Fibroblast of skin of right biceps (primary cell): ENCODE measurements at places on chromosomes 2 and 18.

- no peak for DNase-seq
Observed at GRCh38 chr2:73893764-73894474, 1.1 kb downstream of the ACTG2 start.

GRCh38 chr18:25057491-25058050 is 294.4 kb downstream of the ZNF521 start:
- DNase-seq, result no peak

DNA sequence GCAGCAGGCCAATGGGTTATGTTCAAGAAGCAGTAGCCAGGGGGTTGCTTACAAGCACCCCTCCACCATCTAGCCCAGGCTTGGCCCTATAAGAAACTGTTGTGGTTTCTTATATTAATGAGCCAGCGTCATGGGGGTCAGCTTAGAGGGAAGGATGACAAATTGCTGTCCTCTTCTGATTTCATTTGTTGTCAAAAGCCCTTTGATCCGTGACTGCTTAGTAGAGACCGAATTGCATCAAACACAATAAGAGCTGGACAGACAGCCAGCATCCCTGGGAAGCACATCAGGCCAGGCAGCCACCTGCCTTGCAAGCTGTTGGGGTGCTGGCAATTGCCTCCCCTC is 206.6 kb upstream of the SETBP1 start:
- no peak for DNase-seq

GRCh38 chr18:66124394-66124793 is 373.6 kb downstream of the CDH7 start:
- DNase-seq, result peak; percentile 2

- peak; percentile 86 for DNase-seq
Observed at GRCh38 chr2:25558262-25558661, 115.1 kb downstream of the DTNB start.

DNA sequence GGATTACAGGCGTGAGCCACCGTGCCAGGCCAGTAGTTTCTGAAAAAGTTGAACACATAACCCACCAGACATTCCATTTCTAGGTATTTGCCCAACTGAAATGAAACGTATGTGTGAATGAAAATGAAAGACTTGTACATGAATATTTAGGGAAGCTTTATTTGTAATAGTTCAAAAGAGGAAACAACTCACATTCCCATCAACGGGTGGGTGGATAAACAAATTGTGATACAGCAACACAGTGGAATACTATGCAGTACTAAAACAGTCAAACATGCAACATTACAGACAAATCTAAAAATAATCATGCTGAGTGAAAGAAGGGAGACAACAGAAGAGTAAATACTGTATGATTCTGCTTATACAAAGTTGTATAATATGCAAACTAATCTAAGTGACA is 46.8 kb downstream of the TMEM131 start:
- no peak for DNase-seq

DNA sequence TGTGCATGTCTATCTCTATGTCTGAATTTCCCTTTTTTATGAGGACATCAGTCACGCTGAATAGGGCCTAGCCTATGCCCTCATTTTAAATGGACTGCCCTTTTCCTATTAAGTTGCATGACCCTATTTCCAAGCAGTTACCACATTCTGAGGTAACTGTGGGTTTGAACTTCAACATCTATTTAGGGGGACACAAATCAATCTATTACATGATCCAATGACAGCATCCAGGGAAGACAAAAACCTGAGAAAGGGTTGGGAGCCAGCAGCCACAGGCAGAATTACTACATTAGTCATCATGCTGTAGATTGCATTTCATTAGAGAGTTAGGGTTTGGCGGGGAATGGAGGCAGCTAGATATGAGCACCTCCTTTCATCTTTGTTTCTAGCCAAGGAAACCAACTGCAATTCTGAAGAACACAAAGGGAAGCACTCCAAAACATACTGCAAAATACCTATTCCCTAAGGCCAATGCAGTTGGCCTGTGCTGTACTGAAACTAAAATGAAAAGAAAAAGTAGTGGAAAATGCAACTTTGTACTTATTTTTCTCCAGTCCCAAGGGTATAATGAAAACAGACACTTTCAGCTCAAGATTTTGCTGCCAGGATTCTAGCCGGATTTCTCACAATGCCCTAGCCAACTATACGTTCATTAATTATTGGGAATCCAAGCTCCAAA is 40.4 kb upstream of the C1D start:
- peak; percentile 46 for DNase-seq

DNA sequence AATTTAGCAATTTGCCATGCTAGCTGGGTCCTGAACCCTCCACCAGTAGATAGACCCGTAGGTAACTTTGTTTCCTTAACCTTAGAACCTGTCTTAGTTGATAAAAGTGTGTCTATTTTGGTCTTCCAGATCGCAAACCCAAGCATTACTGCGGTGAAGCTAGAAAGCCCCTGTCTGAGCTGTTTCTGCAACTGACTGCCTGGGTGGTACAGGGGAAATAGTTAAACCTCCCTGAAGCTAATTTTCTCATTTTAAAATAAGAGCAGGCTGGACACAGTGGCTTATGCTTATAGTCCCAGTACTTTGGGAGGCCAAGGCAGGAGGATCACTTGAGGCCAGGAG is 101.7 kb upstream of the MSH2 start:
- no peak for DNase-seq

GRCh38 chr2:191245869-191246531 is 796 bp downstream of the MYO1B start:
- peak; percentile 86 for DNase-seq

DNA sequence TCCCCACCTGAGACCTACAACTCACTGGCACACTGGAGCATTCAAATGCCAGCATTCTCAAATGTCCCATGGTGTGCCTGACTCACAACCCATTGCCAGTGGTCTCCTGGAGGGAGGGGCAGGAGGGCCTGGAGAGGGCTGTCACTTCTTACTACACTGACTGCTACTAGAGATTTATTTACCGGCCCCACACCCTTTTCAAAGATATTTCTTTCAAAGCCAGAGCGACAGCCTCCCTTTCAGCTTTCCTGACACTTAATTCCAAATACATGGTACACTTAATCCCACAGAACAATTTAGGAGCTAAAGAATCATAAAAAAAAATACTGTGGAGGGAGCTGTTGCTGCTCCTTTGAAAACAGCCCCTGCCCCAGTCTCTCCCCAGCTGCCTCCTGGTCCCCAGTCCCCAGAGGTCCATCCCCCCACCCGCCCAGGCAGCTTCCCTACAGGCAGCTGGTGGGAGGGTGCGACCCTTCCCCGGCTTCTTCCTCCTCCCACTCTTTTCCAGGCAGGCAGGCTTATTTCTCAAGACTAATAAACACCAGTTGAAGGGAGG is 129.1 kb upstream of the SMAD2 start:
- DNase-seq, result no peak

- peak; percentile 17 for DNase-seq
Observed at GRCh38 chr2:46431481-46432235, 47.7 kb upstream of the TMEM247 start.

GRCh38 chr2:85741833-85742455 is 11.8 kb upstream of the ATOH8 start:
- peak; percentile 93 for DNase-seq

- DNase-seq, result peak; percentile 10
Observed at GRCh38 chr2:199382091-199382490, 75.6 kb downstream of the SATB2 start.

DNA sequence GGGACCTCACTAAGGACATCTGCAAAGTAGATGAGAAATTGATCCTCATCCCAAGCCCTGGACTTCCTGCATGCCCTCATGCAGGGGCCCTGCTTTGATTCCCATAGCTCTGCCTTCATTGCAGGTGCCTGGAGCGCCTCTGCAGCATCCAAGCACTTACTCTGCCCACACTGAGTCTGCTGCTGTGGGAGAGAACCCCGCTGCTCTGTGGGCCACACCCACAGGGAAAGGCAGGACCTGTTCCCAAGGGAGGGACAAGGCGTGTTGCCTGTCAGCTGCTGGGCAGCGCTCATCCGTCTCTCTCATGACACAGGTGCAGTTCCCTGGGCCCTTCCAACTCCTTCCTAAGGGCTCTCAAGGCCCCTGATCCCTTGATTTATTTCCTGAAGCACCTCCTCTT is 266.8 kb upstream of the SMIM21 start:
- no peak for DNase-seq

GRCh38 chr2:120719491-120719890 is 16.2 kb upstream of the GLI2 start:
- no peak for DNase-seq

DNA sequence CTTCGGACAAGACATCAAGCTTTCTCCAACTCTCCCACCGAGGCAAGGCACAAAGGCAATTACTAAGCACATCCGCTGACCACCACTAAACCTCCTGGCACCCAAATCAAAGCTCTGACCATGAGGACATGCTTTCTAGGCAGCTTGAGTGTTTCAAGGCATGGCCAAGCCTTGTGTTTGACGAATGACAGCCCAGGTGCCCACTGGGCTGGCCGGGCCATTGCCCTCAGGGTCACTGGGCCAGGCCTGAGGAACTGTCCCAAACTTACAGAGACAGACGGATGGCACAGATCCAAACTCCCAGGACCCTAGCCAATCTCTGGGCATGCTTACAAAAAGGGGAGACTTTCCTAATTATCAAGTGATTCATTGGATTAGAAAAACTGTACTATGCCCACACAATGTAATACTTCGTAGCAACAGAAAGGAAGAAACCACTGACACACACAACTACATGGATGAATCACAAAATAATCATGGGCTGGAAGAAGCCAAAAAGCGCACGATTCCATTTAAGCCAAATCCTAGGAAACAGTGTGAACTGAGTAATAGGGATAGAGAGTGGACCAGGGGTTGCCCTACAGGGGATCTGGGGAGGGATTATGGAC is 20.2 kb downstream of the CRACDL start:
- peak; percentile 76 for DNase-seq

GRCh38 chr2:1651121-1652033 is 92.9 kb downstream of the PXDN start:
- DNase-seq, result no peak

- DNase-seq, result no peak
Observed at GRCh38 chr2:217806482-217806765, 196.4 kb downstream of the TNS1 start.

DNA sequence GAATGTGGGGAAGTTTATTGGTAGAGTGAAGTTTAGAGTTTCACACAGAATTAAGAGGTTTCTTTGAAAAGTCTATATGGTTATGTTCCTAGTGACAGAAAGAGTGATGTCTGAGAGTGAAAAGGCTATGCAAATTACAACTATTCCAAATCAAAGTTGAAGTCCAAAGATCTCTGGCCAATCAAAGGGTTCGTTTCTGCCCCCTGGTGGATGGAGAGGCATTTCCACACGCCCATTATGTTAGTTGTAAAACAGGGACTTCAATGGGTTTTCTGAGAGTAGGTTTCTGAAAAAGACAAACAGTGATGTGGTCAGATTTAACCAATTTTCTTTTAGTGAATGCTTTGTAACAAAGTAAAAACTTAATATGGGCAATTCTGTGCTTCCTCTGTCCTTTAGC is 441.5 kb upstream of the POU3F3 start:
- peak; percentile 41 for DNase-seq

DNA sequence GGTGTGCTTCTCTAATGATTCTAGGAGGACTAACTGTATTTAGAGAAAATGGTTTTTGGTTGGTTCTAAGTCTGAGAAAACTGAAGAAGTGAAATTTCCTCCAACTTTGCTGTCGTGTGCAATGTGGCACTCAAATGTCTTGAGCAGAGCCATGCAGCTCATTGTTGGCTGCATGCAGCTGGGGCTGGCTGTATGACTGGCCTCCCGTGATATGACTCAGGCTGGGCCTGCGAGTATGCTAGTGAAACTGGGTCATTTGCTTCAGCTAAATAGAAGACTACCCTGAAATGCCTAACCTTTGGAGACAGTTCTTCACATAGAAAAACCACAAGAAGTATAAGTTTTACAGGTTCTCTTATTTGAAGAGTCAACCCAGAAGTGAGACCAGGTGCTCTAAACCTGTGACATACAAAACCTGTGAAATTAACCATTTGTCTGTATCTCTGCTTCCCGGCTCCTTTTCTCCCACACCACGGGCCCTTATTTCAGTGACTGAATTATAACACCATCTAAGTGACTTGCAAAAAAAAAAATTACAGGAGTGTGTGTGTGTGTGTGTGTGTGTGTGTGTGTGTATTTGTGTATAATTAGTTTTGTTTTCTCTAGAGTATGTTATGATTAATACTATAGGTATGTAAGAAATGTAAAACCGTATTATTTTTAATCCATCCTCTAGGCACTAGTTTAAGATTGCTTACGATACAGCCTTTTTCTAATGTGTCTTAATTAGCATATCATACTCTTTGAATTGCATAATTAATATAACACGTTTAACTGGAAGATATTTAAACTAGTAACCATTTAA is 15.9 kb downstream of the POLI start:
- peak; percentile 63 for DNase-seq

GRCh38 chr2:217033186-217033585 is 173.3 kb upstream of the TNP1 start:
- DNase-seq, result no peak

GRCh38 chr18:23258566-23259469 is 123.5 kb downstream of the CABLES1 start:
- DNase-seq, result no peak

- DNase-seq, result no peak
Observed at GRCh38 chr18:10558243-10558966, 32.6 kb downstream of the NAPG start.

- no peak for DNase-seq
Observed at GRCh38 chr2:173205375-173205774, 129.7 kb downstream of the MAP3K20 start.

DNA sequence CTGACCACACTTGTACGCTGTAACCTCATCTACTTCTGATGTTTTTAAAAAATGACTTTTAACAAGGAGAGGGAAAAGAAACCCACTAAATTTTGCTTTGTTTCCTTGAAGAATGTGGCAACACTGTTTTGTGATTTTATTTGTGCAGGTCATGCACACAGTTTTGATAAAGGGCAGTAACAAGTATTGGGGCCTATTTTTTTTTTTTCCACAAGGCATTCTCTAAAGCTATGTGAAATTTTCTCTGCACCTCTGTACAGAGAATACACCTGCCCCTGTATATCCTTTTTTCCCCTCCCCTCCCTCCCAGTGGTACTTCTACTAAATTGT is 2.1 kb downstream of the RHOB start:
- DNase-seq, result no peak

GRCh38 chr2:16630463-16630862 is 35.2 kb downstream of the CYRIA start:
- DNase-seq, result no peak

GRCh38 chr2:98378196-98378595 is 31.9 kb downstream of the CNGA3 start:
- no peak for DNase-seq
